ENCODE measurements at places on chromosomes 7 and 10.

GRCh38 chr7:134866617-134867016 lies 87.2 kb downstream of the CALD1 start:
- DNase-seq, result no peak

DNA sequence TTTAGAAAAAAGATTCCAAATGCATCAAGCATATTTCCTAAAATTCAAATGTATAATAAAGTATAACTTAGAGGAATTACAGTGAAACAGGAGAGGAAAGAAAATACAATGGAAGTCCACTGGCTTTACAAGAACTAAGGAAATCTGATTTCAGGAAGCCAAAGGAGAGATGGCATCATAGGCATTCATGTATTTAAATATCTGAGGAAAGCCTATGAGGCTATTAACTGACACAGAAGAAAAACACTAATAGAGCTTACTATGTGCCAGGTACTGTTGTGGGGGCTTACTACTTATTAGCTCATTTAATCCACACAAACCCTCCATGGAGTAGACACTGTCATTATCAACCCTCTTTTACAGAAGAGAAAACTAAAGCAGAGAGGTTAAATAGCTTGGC lies 92.2 kb downstream of the SRPK2 start:
- no peak for DNase-seq

- no peak for DNase-seq
Observed at GRCh38 chr10:26365681-26366358, 72.3 kb upstream of the APBB1IP start.

DNA sequence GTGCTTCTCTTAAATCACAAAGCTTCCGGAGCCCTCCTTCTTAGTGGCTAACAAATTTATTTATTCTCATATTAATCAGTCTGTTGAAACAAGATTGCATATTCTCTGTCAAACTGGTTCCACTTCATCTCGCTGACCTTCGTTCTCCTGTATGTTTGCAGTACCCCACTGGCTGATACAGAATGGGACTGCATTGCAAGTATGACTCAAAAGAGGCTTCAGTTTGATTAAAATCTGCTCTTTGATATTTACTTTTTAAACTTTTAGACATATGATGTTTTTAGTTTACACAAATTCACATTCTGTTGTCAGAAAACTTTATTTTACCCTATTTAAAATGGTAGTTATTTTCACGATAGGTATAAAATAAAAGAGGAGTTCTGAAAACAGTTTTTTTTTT lies 14.3 kb upstream of the ARHGAP12 start:
- DNase-seq, result no peak

Measured in C1 segment of cervical spinal cord (tissue), 14 donors.